ENCODE measurements at places on chromosomes 4 and X. TPM values are rescaled to one million over a fixed set of nuclear protein-coding genes. Genes with fewer than 3 reads are reported as not detected.
A peak's percentile ranks its signal among the peaks of the same experiment; 100 is the strongest.

Gene DCAF8L2
- 0.24 TPM for total RNA-seq

Gene CYBB
- 48.9 TPM for total RNA-seq

DNA sequence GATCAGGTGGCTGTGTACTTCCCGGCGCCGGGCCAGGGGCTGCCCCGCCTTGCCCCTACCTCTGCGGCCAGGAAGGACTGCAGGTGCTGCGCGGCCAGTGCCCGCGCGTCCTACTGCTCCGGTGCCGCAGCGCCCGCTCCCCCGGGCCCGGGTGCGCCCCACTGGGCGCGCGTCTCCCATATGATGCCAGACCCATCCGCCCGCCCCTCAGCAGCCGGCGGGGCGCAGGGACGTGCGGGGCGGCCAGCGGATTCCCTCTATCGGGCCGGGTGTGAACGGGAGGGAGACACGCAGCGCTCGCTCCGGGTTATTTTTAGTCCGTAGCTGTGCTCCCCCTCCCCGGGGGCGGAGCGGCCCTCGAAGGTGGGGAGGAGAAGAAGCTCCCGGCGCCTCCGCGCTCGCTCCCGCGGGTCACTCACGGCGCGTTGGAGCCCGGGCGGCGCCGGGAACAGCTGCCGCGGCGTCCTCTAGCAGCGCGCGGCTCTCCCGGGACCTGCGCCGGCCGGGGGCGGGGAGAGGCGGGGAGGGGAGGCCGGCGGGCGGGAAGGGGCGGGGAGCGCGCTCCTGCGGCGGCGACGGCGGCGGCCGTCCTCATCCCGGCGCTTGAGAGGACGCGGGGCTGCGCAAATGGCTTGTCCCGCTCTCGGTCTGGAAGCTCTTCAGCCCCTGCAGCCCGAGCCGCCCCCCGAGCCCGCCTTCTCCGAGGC is 103.6 kb downstream of the UCHL1 start:
- peak; percentile 79 for DNase-seq

- no peak for DNase-seq
Measured at GRCh38 chr4:19381068-19381467, 870.6 kb upstream of the SLIT2 start.

Gene SPACA5
- total RNA-seq, result not detected

Measured in umbilical cord (tissue), 2 donors.